Fibroblast of gingiva (primary cell): ENCODE measurements at places on chromosomes 2 and 18.

- DNase-seq, result no peak
Observed at GRCh38 chr2:227260041-227260440, 65.0 kb upstream of the MFF start.

DNA sequence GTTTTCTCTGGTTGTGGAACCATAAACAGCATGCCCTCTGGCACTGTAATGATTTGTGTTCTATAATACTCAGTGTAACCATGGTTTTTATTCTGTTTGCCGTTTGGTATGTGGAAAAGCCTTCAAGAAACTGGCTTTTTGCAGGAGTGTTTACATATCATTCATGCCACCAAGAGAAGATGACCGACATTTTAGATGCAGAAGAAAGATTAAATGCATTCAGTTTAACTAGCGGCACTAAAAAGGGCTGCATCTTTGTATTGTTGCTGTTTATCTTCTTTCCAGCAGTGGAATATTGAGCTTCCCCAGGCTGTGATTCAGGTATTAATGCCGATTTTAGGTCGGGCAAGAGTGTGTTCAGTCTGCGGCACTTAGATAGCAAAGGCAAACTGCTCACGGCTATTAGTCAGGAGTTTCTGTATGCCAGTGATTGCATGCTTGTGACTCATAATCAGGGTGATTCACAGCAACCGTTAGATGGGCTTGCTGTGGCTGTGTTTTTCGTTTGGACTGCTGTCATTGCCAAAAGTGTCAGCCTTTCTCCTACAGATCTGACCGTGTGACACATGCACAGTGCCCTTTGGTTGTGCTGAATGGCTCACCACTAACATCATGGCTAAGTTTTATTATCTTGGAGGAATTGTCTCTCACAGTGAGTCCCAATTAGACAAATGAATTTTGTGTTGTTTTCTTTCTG lies 479.7 kb downstream of the PARD3B start:
- peak; percentile 90 for DNase-seq

DNA sequence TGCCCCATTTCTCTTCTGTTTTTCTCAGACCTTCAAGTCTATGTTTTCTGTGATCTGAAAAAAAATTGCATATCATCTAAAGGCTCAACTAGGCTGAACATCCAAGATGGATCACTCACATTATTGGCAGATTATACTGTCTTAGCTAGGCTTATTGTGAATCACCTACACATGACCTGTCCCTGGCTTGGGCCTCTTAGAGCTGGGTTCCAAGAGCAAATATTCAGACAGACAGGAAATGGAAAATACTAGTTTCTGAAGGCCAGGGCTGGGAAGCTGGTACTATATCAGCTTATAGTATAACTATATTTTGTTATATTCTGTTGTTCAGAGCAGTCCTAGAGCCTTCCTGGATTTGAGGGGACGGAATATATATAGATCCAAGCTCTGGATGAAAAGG lies 90.3 kb downstream of the PIK3C3 start:
- peak; percentile 2 for DNase-seq

GRCh38 chr2:167944825-167945659 lies 302.4 kb downstream of the STK39 start:
- no peak for DNase-seq

- peak; percentile 73 for DNase-seq
Observed at GRCh38 chr2:144583741-144584453, 64.0 kb upstream of the ZEB2 start.

DNA sequence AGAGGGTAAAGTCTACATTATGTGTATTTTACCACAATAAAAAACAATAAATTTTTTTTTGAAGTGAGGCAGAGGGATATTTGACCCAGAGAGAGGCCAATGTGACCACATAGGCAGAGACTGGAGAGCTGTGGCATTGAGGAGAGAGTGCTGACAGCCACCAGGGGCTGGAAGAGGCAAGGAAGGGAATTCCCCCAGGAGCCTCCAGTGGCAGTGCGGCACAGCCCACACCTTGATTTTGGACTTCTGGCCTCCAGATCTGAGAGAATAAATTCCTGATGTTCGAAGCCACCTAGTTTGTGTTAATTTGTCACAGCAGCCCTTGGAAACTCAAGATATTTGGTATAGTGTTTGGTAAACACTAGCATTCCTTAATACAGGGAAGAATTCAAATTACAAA lies 22.7 kb downstream of the ANKRD29 start:
- DNase-seq, result no peak

- DNase-seq, result no peak
Observed at GRCh38 chr18:44320619-44321460, 359.8 kb upstream of the SETBP1 start.

- no peak for DNase-seq
Observed at GRCh38 chr2:75379476-75380210, 180.3 kb upstream of the TACR1 start.

- DNase-seq, result no peak
Observed at GRCh38 chr18:13521418-13521817, 204.9 kb downstream of the FAM210A start.

DNA sequence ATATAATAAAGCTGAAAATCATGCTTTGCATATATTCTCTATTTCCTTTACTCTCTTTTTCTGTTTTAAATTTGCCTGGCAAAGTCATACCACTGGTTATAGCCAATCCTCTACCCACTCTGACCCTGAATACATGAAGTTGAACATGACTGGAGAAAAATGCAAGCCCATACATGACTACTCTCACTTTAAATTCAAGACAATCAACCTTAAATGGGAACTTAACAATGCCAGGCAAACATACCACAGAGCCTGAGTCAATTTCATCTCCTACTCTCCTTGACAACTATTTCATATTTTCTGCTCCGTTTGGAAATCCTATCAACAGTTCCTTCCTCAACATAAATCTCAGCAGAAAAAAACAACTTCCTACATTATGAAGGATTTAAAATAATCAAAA lies 22.6 kb downstream of the RAD51AP2 start:
- no peak for DNase-seq

- no peak for DNase-seq
Observed at GRCh38 chr18:8762968-8763367, 57.6 kb downstream of the MTCL1 start.

GRCh38 chr2:111636905-111637304 lies 247.1 kb downstream of the ANAPC1 start:
- no peak for DNase-seq
